ENCODE measurements at places on chromosomes 2 and 18.
A peak's percentile ranks its signal among the peaks of the same experiment; 100 is the strongest.

GRCh38 chr2:236176951-236177350, 8.8 kb upstream of the GBX2 start:
- DNase-seq: no peak

DNA sequence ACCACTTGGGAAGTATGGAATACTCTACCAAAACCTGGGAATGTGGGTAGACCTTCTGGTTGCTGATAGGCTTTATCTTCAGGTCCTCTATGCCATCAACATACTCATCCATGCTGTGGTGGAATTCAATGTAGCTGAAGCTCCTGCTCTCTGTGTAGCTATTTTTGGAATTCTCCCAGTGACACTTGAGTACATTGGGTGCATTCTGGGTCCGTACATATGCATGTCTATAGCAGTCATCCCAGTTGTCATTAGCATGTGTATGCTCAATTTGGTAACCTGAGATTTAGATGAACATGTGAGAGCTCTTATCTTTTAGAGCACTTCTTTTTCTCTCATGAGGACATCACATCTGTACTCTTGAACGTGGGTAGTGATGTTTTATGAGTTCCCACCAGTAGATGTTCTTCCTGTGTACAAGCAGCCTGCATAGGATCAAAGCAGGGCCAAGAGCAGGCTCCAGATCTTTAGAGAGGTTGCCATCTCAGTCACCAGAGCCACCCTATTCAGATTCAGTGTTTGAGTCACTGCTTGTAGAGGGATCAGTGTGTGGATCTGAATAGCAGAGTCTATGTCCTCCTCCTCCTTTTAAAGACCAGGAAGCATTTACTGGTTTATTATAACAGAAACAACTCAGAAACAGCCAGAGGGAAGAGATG, 65.9 kb downstream of the MGAT5 start:
- DNase-seq: peak; percentile 19

DNA sequence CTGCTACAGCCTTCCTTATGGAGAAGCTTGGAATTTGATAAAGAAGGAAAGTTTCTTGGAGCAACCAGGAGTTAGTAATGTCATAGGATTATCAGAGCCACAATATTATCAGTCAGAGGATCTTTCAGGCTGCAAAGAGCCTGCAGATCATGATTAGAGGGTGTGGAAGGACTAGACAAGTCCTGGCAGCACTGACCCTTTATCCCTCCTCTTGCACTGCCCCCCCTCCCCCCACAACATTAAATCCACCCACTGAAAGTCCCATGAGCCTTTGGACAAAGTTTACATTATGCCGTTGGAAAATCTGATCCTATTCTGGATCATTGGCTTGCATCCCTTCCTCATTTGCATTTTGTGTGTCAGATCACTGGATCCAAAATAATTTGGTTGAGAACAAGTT, 18.7 kb upstream of the IMPA2 start:
- no peak for DNase-seq

GRCh38 chr2:71637736-71638135, 184.4 kb downstream of the DYSF start:
- no peak for DNase-seq

DNA sequence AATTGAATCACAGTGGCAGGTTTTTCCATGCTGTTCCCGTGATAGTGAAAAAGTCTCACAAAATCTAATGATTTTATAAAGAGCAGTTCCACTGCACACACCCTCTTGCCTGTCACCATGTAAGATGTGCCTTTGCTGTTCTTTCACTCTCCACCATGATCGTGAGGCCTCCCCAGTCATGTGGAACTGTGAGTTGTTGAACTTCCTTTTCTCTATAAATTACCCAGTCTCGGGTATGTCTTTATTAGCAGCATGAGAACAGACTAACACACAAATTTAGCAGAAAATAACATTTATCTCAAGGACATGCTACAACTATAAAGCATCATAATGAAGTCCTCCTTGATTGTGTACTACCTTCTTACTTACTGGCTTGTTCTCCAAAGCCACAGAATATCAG, 1526.0 kb downstream of the LRP1B start:
- DNase-seq: no peak

Measured in natural killer cell (primary cell).